Stimulated activated CD8-positive, alpha-beta memory T cell treated with anti-CD3 and anti-CD28 coated beads, Interleukin-2, amount 100 ng/mL, for 1 hour (primary cell): ENCODE measurements at places on chromosomes 2 and 18.

GRCh38 chr2:239211396-239212094, 189.3 kb downstream of the HDAC4 start:
- no peak for DNase-seq

DNA sequence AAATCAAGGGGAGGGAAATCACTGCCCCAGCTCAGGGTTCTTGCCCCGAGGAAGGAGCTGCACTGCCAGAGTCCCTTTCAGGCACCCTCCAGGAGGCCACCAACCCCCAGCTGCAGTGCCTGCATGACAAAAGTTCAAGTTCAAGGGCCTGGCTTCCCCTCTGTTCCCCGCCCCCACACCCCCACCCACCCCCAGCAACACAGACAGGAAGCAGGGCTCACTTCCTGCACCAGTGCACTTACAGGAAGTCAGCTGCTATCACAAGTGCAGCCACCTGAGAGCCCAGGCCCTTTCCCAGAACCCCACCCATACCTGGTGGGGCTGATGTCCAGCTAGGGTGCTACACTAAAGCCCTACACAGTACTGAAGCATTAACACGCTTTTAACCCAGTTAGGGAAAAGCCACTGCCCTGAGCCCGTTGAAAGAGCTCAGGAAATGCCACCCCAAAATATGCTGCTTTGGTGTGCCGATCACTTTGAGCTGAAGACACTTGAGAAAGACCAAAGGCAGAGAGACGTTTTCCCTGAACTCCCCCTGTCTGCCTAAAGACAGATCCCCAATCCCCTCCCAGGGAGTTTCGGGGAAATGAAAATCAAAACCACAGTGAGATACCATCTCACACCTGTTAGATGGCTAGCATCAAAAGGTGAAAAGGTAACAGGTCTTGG, 109.9 kb upstream of the CAB39 start:
- DNase-seq, result peak; percentile 4

GRCh38 chr2:27804146-27804545, 32.6 kb downstream of the MRPL33 start:
- no peak for DNase-seq

GRCh38 chr2:227460833-227461232, 11.1 kb upstream of the AGFG1 start:
- DNase-seq, result no peak

GRCh38 chr2:239374896-239375277, 25.9 kb downstream of the HDAC4 start:
- DNase-seq, result no peak
